Activated naive CD4-positive, alpha-beta T cell treated with anti-CD3 and anti-CD28 coated beads for 36 hours (primary cell): ENCODE measurements at places on chromosomes 7 and 10. TPM values are rescaled to one million over a fixed set of nuclear protein-coding genes. Genes with fewer than 3 reads are reported as not detected.
A peak's percentile ranks its signal among the peaks of the same experiment; 100 is the strongest.

DNA sequence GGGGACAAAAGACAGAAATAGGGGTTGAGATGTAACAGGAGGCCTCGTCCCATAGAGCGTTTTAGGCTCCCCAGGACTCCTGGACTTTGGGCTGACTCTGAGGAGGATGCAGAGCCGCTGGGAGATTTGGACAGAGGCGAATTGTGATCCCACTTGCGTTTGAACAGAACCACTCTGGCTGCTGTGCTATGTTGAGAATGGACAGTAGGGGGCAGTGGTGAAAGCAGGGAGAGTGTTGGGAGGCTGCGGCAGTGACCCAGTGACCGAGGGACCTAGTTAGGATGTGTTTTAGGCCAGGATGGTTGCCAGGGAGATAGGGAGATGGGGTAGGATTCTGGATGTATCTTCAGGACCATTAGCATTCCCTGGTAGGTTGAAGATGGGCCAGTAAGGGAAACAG, 271.6 kb downstream of the CCDC3 start:
- peak; percentile 13 for DNase-seq
- H3K36me3 ChIP-seq, result no peaks in the 10 kb centered on the region
- H3K27ac ChIP-seq, result no peak overlapping the region

Gene HIPK2
- 17.3 TPM for total RNA-seq

DNA sequence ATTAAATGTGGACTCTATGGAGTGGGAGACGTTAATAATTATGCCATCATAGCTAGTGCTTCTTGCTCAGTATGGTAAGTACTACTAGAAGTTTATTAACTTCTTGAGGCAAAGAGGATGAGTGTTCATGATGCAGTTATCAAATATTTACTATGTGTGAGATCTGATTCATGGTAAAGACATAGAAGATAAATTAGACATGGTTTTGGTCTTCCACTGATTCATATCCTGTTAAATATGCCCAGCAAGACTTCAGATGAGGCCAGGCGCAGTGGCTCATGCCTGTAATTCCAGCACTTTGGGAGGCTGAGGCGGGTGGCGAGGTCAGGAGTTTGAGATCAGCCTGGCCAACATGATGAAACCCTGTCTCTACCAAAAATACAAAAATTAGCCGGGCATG, 547.1 kb upstream of the ANKRD30A start:
- no peaks in the 10 kb centered on the region for H3K36me3 ChIP-seq
- no peak overlapping the region for H3K27ac ChIP-seq
- no peak for DNase-seq
- H3K4me3 ChIP-seq, result no peak overlapping the region
- H3K27me3 ChIP-seq, result no peaks in the 10 kb centered on the region

Gene KIFBP
- total RNA-seq, result 10.6 TPM

Gene PNLIPRP2
- not detected for total RNA-seq

DNA sequence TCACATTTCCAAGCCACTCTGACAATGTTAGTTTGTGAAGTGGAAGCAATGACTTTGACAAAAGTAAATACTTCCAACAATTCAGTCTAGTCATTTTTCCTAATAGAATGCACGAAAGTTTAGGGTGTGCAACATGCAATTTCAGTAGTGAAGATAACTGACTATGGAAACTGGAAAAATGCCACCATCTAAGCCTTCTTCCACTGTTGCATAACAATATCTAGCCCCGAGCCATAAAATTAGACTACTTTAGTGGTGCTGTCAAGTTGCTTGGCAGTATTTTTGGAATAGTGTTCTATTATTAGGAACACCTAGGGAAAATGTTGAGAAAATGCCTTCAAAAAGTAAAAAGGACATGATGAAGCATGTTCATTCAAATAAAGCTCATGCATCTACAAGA, 17.9 kb downstream of the SEMA3A start:
- no peak overlapping the region for H3K27ac ChIP-seq
- no peaks in the 10 kb centered on the region for H3K27me3 ChIP-seq
- no peaks in the 10 kb centered on the region for H3K36me3 ChIP-seq

DNA sequence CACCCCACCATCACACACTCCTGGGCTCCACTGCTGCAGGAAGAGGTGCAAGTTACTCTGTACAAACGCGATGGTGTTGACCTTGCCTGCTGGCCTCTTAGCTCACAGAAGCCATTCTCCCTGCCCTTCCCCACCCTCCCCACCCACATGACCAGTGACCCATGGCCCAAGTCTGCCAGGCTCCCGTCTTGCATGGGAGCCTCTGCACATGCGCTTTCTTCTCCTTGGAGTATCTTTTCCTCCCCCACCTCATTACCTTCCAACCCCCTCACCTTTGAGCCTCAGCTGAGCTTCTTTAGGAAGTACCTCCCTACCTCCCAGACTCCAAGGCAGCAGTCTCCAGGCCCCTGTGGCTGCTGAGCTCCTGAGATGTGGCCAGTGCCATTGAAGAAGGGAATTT, 337.7 kb upstream of the ZNF32 start:
- peaks cover 3% of the 10 kb centered on the region for H3K4me1 ChIP-seq
- H3K36me3 ChIP-seq, result no peaks in the 10 kb centered on the region
- DNase-seq, result no peak
- H3K4me3 ChIP-seq, result no peak overlapping the region
- H3K27ac ChIP-seq, result no peak overlapping the region

- H3K4me3 ChIP-seq, result no peak overlapping the region
- no peak overlapping the region for H3K27ac ChIP-seq
- no peaks in the 10 kb centered on the region for H3K27me3 ChIP-seq
- no peak for DNase-seq
Measured at GRCh38 chr7:104960741-104961448, 53.1 kb upstream of the KMT2E start.

- no peaks in the 10 kb centered on the region for H3K27me3 ChIP-seq
- H3K4me1 ChIP-seq, result peaks cover 31% of the 10 kb centered on the region
- no peaks in the 10 kb centered on the region for H3K36me3 ChIP-seq
- H3K4me3 ChIP-seq, result no peak overlapping the region
- no peak overlapping the region for H3K27ac ChIP-seq
Measured at GRCh38 chr7:44262031-44262430, 61.3 kb downstream of the YKT6 start.

GRCh38 chr7:49513911-49514310, 259.5 kb upstream of the VWC2 start:
- H3K36me3 ChIP-seq, result no peaks in the 10 kb centered on the region
- DNase-seq, result no peak

Gene NXPH1
- total RNA-seq, result not detected

GRCh38 chr10:121322776-121323175, 275.5 kb downstream of the FGFR2 start:
- no peaks in the 10 kb centered on the region for H3K36me3 ChIP-seq
- H3K4me1 ChIP-seq, result no peaks in the 10 kb centered on the region
- H3K27ac ChIP-seq, result no peak overlapping the region
- DNase-seq, result no peak

Gene TRIM74
- total RNA-seq, result 0.86 TPM

GRCh38 chr7:3960942-3961341, 659.9 kb downstream of the SDK1 start:
- no peaks in the 10 kb centered on the region for H3K27me3 ChIP-seq
- no peaks in the 10 kb centered on the region for H3K36me3 ChIP-seq
- H3K27ac ChIP-seq, result no peak overlapping the region
- peaks cover 3% of the 10 kb centered on the region for H3K4me1 ChIP-seq
- no peak overlapping the region for H3K4me3 ChIP-seq

- no peaks in the 10 kb centered on the region for H3K36me3 ChIP-seq
- peaks cover 2% of the 10 kb centered on the region for H3K27me3 ChIP-seq
- no peaks in the 10 kb centered on the region for H3K4me1 ChIP-seq
- no peak for DNase-seq
- H3K27ac ChIP-seq, result no peak overlapping the region
Measured at GRCh38 chr10:59585046-59585700, 124.5 kb downstream of the SLC16A9 start.

DNA sequence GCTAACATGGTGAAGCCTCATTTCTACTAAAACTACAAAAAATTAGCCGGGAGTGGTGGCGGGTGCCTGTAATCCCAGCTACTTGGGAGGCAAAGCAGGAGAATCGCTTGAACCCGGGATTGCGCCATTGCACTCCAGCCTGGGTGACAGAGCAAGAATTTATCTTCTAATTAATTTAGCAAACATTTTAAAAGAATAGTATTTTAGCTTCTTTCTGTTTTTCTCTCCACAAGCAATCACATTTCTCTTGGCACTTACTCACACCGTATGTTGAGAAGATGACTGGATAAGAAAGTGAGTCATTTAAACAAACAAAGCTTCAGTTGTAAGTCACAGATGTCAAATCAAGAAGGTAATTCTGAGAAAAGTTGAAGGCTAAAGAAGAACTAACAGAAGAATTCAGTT, 264.0 kb downstream of the ARL4A start:
- H3K27ac ChIP-seq, result no peak overlapping the region
- no peaks in the 10 kb centered on the region for H3K36me3 ChIP-seq
- H3K27me3 ChIP-seq, result no peaks in the 10 kb centered on the region
- no peaks in the 10 kb centered on the region for H3K4me1 ChIP-seq
- H3K4me3 ChIP-seq, result no peak overlapping the region
- no peak for DNase-seq
